ENCODE measurements at places on chromosomes 13 and 19.

DNA sequence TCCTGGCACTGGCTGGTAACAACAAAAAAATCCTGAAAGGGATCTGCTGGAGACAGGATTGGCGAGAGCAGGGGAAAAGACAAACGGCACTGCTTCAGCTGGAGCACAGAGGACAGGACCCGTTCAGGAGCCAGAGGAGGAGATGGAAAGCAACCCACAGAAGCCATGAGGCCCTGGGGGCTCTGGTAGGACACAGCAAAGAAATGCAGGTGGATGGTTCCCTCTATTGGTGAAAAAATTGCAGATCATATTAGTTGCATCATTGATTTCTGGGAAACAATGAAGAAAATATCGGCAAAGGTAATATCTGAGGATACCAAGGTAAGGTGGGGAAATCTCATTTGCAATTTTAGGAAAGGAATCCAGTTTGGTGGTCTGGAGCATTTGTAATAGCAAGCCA, 25.7 kb upstream of the TPP2 start:
- DNase-seq, result no peak

DNA sequence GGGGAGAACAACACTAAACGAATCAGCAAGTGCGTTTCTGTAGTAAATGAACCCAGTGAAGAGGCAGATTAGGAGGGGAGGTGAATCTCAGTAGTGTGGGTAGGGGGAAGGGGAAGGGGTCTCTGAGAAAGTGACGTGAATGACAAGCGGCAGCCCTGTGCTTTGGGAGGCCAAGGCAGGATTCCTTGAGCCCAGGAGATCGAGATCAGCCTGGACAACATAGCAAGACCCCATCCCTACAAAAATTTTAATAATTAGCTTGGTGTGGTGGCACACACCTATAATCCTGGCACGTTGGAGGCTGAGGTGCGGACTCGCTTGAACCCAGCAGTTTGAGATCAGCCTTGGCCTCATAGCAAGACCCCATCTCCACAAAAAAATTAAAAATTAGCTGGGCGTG, 8.1 kb downstream of the PLK5 start:
- DNase-seq, result no peak

GRCh38 chr13:79108914-79109643, 297.0 kb downstream of the RBM26 start:
- DNase-seq, result no peak

DNA sequence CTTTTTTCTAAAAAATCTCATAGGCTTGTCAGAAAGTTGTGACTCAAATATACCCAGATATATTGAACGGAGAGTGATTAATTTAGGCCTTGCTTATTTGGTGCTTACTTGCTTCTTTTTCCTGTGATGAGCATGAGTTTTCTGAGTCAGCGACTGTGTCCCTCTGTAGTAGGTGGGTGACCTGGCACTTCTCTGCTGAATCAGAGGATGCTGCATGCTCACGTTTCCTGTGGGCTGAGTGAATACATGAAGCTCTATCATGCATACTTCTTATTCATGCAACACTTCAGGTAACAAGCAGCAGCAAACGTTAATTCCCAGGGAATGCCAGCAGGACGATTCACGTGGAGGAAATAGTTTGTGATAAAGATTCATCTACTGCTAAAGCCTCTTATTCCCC, 245.0 kb downstream of the KLF5 start:
- no peak for DNase-seq

- no peak for DNase-seq
Measured at GRCh38 chr13:111908361-111908760, 158.6 kb upstream of the SOX1 start.
